ENCODE measurements at places on chromosomes 5 and 9.

DNA sequence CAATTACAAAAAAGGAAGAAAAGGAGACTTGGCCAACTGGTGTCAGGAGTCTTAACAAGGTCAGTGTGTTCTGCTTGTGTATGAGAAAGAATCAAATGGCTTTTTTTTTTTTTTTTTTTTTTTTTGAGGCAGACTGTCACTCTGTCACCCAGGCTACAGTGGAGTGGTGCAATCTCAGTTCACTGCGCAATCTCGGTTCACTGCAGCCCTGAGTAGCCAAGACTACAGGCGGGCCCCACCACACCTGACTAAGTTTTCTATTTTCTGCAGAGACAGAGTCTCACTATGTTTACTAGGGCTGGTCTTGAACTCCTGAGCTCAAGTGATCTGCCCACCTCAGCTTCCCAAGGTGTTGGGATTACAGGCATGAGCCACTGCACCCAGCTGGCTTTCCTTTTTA is 3.1 kb upstream of the IL7R start:
- DNase-seq = no peak

GRCh38 chr5:83371726-83372125 is 99.8 kb upstream of the VCAN start:
- no peak for DNase-seq

DNA sequence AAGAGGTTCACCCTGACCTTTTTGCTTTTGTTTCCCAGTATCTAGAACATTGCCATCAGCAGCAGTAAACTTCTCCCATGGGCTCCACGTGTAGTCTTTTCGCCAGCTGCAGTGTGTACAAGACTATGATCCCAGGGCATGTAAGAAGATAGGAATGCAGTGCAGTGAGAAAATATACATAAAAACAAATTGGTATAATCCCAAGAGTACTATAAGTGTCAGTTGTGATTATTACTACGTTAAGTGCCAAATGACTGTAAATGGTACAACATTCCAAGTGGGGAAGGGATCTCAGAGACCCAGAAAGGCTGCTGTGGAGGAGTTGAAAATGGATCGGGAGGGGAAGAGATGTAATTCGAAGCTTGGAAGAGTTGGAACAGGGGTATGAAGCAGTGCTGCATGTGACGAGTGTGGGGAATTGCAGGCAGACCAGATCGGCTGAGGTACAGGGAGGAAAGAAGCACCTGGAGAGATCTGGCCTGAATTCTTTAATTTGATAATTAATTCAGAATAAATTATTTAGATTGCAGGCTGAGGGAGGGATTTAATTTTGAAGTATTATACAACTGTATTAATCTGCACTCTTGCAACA is 95.1 kb downstream of the FBXL7 start:
- no peak for DNase-seq

GRCh38 chr9:136251264-136252115 is 5.9 kb upstream of the QSOX2 start:
- no peak for DNase-seq

GRCh38 chr9:88746743-88747398 is 211.9 kb downstream of the NXNL2 start:
- DNase-seq = no peak

- DNase-seq = no peak
These were observed 441.6 kb downstream of the CETN3 start for GRCh38 chr5:89967771-89968444.

DNA sequence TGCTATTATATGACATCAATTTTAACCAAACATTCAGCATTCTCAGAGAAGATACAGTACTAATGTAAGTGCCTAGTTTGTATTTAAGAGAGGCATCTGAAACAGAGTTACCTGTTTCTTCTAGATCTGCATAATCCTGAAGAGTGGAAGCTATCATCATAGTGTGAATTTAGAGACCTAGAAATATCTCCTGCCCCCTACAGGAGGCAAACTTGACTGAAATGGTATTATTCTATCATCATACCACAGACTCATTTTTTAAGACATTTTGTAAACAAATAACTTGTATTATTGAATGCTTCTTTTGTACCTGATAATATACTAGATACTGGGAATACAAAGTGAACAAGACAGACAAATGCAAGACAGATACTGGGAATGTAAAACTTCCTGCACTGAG is 216.8 kb upstream of the RPS23 start:
- DNase-seq = no peak

DNA sequence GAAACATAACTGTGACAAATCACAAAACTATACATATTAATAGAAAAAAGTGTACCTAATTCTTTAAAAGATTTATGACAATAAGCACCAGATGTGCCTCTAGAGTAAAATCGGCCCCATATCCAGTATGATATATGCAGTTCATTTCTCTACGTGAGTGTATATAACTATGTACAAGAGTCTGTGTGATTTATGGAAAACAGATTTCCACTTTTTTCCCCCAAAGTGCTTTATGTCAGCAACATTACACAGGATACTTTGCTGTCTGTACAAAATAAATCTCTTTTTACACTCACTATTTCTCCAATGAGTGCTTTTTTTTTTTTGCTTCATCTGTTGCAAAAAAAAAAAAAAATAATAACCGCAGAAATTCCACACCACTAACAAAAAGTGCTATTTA is 298.8 kb upstream of the RFX3 start:
- no peak for DNase-seq

- DNase-seq = no peak
These were observed 35.6 kb downstream of the GLRX start for GRCh38 chr5:95786821-95787418.

DNA sequence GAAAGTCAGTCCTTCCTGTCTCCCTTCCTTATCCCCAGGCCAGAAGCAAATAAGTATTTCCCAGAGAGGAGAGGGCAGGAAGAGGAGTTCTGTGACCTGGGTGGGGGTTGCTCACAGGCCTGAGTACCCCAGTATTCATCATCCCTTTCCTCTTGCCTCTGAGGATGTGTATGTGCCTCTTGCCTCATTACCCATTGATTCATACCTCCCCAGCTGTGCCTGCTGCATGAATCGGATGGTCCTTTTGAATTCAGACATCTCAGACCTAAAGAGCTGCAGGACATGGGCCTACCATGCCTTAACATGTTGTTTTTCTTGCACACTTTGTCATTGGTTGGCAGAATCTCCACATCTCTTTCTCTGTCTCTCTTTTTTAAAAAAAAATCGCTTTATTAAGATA is 112.8 kb upstream of the SHB start:
- DNase-seq = no peak

GRCh38 chr5:5523066-5523505 is 100.6 kb downstream of the ICE1 start:
- DNase-seq = peak; percentile 8

GRCh38 chr5:58825899-58826298 is 243.0 kb downstream of the RAB3C start:
- DNase-seq = no peak

- no peak for DNase-seq
These were observed 28.9 kb downstream of the ZNF169 start for GRCh38 chr9:94287877-94288513.

Measured in OCI-LY7 (cell line).